Activated T-helper 9 cell treated with anti-CD3 and anti-CD28 coated beads, Interleukin-2, amount 50 U/mL, for 16 hours (primary cell): ENCODE measurements at places on chromosomes 1 and 21.

DNA sequence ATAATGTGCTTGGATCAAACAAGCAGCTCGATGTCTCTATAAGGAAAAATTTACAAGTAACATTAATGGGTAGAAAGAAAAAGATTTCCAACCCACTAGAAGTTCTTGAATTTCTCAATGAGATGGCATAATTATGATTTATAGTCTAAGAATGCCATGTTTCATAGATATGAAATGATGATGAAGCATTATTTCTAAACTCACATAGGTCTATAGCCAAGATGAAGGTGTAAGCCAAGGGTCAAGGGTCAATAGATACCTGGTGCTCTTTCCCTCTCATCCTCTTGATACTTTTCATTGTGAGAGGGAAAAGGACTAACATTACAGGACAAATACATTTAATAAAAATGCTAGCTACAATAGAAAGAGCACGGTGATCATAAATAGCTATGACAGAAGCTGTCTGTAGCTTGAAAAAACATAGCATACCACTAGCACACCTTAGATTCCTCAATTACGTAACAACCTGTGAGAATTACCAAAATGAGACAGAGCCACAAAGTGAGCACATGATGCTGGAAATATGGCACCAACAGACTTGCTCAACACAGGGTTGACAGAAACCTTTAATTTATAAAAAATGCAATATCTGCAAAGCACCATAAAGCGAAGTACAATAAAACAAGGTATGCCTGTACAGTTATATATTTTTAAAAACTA, 26.3 kb upstream of the F13B start:
- no peak for DNase-seq

DNA sequence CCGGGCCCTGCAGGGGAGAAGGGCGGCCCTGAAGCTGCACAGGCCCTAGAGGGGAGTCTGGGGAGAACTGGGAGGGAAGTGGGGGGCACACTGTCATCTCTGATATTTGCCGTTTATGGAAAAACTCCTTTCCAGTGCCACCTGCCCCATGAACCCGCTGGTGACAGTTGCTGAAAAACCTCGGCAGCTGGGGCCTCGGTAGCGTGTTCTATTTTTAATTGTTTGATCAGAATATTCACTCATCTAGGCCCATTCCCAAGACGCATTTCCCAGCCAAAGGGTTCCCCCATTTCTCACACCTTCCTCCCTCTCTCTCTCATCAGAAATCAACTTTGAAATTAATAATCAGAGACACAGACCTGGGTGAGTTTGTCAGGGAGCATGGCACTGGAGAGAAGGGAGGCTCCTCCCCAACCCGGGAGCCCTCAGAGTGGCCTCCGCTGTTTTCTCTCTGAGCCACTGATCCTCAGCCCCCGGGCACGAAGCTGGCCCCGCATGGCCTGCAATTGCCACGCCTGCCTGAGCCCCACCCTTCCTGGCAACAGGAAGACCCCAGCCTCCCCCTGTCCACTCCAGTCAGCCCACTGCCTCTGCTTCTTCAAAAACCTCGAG, 111.1 kb downstream of the CASZ1 start:
- DNase-seq, result no peak

DNA sequence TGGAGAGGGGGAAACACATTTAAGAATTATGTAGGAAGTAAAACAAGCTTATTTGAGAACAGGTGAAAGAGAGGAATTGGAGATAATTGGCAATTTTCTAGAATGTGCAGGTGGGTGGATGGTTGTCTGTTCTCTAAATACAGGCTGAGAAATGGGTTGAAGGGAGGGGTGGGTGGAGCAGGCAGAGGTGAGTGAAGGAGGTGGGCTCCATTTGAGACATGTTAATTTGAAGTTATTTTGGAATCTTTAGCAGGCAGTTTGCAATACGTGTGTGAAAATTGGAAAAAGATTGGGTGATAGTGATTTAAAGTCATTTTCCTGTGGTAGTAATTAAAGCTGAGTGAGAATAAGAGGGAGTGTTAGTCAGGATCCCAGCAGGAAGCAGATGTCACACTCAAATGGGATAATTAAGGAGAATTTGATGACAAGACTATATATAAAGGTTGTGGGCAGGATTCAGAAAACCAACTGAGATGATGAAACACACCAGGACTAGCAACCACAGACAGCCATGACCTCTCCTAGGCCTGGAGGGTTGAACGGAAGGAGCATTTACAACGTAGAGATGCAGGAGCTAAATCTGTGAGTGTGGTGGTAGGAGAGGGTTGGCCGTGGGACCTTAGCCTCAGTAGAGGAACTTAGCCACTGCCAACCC, 40.6 kb downstream of the CHRM3 start:
- DNase-seq, result no peak

- DNase-seq, result no peak
These were observed 15.3 kb upstream of the COL6A2 start for GRCh38 chr21:46082713-46082962.

GRCh38 chr21:46112725-46113215, 14.9 kb downstream of the COL6A2 start:
- no peak for DNase-seq

GRCh38 chr1:98103617-98104285, 182.9 kb upstream of the DPYD start:
- DNase-seq, result no peak

DNA sequence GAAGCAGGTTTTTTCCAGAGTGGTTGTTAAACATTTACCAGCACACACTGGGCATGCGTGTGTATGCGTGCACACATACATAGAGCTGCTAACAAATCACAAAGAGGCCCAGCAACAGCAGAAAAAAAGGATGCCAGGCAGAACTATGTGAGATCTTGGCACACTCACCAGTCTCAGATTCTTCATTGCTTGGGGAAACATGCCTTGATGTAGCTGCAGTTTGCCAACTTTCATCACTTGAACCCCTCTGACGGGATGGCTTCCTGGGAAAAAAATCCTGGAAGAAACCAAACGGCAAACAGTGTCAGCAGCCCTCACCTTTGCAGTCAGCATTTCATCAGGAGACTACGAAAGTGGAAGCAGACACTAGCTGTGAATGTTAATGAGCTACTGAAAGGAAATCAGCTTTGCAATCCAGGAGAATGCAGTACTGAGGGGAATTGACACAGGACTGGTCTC, 609.1 kb downstream of the KIF26B start:
- DNase-seq, result no peak

DNA sequence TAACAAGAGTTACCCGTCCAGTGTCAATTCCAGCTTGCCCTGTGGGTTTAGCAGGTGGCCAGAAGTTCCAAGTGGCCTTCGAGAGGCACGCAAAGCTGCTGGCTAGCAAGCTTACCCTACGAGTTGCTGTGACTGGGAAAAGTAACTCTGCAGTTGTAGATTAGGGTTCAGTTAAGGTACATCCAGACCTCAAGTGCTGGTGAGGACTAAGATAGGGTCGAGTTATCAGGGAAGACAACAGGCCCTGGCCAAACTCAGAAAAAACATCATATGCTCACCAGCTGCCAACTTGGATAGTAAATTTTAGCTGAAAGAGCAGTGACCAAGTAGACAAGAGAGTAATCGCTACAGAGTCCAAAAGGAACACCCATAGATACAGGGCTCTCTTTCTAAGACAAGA, 27.7 kb upstream of the LRRC7 start:
- no peak for DNase-seq

- DNase-seq, result no peak
These were observed 88.8 kb upstream of the IPO9 start for GRCh38 chr1:201740086-201740541.

GRCh38 chr1:223311826-223312225, 52.1 kb downstream of the SUSD4 start:
- DNase-seq, result no peak

DNA sequence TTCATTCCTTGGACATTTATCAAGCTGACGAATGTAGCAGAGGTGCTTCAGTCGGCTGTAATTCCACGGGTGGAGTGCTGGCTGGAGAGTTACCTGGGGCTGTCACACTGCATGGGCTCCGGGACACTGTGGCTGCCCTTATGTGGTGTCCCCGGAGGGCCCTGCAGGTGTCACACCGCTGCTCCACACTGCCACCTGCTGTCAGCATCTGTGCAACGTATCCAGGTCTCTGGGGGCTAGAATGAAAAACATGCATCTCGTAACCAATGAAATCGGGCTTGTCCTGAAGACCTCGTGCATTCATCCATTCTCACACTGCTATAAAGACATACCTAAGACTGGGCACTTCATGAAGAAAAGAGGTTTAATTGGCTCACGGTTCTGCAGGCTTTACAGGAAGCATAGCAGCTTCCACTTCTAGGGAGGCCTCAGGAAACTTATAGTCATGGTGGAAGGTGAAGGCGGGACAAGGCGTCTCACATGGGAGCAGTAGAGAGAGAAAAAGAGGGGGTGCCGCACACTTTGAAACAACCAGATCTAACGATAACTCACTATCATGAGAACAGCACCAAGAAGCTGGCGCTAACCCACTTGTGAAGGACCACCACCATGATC, 46.7 kb upstream of the PCBP3 start:
- peak; percentile 78 for DNase-seq

DNA sequence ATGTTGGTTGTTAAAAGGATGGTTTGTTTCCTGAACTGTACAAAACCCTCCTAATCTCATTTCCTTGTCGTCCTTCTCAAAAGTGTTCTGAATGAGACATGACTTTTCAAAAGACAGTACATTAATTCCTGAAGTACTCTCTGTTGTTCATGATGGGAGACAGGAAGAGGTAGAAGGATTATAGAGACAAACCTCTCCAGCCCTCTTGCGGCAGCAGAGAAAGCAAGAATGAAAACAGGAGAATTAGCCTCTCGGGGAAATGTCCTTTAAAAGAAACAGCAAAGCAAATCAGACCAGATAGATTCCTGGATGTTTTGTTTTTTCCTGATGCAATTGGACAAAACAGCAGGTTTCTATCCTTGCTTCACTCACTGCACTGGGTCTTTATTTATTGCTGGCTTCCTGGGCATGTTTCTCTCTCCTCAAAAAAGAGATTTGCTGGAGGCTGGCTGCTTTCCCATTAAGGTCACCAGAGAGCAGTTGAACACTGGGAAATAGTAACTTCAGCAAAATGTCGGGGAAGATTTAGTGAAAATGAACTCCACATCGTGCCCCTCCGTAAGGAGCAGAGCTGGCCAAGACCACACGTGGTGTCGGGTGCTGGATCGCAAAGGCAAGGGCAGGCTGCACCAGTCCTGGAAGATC, 145.8 kb upstream of the SYT6 start:
- DNase-seq, result no peak

GRCh38 chr1:20076710-20077461, 6.9 kb downstream of the PLA2G5 start:
- DNase-seq, result no peak

DNA sequence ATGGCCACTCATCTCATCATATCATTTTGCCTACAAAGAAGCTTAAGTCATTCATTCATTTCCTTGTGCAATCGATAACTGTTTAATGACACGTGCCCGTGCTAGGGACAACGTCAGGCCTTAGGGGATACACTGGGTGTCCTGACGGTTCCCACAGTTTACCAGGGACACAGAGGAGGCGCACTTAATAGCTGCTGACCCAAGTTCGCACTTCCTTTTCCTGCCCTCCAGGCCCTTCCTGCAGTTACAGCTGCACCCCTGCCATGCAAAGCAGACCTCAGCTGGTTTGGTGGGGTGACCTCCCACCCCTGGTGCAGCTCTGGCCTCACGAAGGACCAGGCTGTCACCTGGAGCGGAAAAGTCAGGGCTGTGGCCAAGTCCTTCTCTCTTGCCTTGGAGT, 4.2 kb downstream of the SPATA21 start:
- DNase-seq, result no peak

- DNase-seq, result no peak
These were observed 23.7 kb downstream of the IL23R start for GRCh38 chr1:67189953-67190352.

- no peak for DNase-seq
These were observed 918.0 kb downstream of the LTN1 start for GRCh38 chr21:28074676-28075075.

DNA sequence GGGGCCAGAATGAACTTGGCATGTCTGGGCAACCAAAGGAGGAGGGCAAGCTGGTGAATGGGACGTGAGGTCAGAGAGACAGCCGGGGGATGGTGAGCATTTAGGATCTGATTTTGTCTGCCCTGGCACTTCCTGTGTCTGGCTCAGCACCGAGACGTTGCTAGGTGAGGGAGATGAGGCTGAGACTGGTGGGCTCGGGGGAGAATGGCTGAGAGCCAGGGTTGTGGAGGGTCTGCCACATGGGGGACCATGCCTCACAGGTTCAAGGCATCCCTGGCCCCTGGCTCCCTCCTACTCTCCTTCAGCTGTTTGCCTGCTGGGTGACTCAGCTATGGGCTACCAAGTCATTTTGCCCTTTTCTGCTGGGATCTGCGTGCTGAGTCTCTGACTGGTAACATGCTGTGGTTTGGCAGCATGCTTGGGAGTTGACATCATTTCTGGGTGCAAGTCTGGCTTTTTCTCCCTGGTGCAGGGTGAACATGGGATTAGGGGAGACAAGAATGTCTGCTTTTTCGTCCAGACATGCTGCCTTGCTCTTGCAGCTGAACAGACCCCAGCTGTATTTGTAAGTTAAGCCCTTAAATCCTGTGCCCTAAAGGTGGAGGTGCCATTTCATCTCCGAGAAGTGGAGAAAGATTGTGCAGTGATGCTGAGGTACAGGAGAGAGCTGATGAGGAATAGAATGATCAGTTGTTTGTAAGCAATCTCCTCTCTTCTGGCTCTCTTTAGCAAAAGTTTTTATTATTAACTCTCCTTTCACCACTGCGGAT, 17.6 kb downstream of the GALNT2 start:
- peak; percentile 30 for DNase-seq

DNA sequence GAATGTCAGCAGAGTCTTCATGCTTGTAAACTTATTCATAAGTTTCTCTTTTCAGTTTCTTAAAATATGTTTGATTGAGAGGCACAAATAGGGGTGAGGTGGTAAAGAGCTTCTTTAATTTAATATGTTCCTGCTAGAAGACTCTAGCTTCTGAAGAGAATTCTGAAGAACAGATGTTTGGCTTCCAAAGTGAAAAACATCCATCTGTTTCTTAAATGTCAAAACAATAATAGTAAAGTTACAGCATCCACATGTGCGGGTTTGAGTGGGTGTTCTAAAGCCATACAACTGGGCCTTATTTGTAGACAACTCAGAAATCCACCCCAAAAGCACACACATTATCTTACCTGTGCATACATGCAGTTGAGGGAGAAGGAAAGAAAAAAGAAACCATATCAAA, 144.0 kb upstream of the ADGRL4 start:
- DNase-seq, result no peak

DNA sequence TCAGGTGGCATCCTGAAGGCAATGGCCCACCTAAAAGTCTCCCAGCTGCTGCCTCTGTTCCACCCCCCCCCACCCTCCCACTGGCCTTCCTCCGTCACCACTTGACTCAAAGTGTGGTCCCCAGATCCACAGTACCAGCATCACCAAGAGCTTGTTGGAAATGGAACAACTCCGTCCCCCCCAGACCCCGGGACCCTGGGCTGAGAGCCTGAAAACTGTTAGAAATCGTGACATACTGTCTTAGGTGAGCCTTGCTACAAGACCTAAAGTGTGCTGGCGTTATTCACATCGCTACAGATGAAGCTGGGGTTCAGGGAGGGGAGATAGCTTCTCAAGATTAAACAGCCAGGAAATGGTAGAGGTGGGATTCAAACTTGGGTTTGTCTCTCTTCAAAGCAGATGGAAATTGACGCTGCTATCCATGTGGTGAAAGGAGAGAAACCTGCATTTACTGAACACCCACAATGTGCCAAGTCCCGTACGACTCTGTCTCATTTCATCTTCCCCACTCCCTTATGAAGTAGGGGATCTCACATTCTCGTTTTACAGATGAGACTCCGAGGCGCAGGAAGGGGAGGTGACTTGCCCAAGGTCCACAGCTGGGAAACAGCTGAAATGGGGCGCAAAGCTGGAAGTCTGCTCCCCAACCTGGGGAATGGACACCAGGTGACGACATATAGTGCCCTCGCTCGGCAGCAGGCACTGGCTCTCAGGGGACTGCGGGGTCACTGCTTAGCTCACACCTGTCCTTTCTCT, 52.8 kb upstream of the IFFO2 start:
- no peak for DNase-seq
